ENCODE measurements at places on chromosomes 2 and 18.

- DNase-seq = no peak
Observed at GRCh38 chr2:38622210-38622609, 19.5 kb upstream of the HNRNPLL start.

DNA sequence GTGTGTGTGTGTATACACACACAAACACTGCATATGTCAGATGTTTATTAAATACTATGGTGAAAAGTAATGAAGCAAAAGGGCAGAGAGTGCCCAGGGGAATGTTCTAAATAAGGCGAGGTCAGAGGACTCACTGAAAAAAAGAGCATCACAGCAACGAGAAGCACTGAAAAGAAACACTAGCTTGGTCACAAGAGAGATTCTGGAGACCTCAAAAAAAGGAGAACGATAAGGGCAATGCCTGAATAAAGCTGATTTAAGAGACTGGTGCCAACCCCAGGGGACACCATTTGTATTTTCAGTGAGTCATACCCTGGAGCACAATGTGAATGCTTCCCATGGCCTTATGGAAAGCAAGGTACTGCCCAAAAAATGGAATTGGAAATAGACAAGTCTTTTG is 14.5 kb downstream of the SLC40A1 start:
- no peak for DNase-seq

DNA sequence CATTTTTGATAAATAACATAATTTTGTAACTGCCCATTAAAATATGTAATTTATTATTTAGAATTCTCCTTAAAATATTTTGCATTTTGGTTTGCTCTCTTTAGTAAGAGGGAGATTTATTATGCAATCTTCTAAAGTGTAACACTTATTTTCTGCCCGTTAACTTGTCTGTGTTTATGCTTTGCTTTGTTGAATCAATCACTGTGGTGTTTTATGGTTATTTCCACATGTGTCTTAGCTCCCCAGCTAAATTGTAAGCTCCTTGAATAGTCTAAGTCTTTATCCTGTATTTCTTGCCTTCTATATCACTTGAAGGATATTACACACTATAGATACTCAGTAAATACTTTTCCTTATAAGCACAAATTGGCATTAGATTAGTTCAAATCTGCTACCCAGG is 166.6 kb upstream of the SPRED2 start:
- DNase-seq = no peak

DNA sequence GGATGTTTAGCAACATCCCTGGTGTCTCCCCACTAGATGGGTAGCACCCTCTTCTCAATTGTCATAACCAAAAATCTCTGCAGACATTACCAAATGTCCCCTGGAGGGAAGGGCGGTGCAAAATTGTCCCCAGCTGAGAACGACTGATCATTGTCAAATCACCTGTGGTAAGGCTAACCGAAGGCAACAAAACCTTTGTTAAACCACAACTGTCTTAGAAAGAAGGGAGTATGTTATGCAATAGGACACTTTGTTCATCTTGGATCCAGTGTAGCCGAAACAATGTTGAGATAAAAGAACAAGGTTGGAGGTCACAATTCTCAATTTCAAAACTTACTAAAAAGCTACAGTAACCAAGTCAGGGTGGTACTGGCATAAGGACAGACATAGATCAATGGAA is 50.3 kb upstream of the ST3GAL5 start:
- no peak for DNase-seq

Data from NCI-H446 (cell line).